ENCODE measurements at places on chromosomes 2 and 18. TPM values are rescaled to one million over a fixed set of nuclear protein-coding genes. Genes with fewer than 3 reads are reported as not detected.

Gene GBX2
- total RNA-seq: not detected

DNA sequence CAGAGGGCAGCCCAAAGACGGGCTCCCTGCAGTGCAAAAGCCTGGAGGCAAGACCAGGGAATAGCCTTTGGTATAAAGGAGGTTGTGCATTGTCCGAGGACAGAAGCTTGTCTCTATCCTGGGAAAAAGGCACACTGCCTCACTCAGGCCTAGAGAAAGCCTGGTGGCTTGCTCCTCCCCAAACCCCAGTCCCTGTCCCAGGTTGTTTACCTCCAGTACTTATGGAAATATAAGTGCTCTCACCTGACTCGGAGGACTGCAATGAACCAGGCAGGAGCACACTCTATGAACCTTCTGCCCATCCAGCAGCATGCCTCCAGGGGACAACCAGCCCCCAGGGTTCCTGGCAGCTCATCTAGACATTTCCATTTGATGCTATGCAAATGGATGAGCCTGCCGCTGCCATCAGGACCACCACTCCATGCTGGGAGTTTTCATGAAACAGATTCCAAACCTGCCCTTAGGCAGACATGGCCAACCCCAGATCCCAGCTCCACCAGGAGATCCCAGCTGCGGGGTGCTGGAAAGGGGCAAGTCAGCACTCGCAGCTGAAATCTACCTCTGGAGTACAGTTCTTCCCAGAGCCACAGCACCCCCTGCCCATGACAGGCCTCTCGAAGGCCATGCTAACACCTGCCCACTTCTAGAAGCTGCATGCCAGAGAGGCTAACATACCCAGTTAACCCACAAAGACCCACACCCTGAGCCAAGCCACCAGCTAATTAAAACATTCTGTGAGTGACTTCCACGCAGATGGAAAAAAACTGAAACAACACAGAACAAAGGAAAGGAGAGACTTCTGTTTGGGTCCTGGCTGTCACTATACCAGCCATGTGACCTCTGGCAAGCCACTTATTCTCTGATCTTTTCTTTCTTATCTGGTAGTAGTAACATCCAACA lies 101.7 kb downstream of the TTC32 start:
- no peaks in the 10 kb centered on the region for H3K36me3 ChIP-seq
- DNase-seq: no peak
- no peak overlapping the region for H3K4me3 ChIP-seq
- no peak overlapping the region for H3K27ac ChIP-seq
- H3K4me1 ChIP-seq: no peaks in the 10 kb centered on the region

GRCh38 chr2:237627441-237628246 lies at the start of gene LRRFIP1:
TSS of gene LRRFIP1 (plus strand) at chr2:237627587. CDS start at chr2:237627645, 58 bp downstream.
- peaks cover 10% of the 10 kb centered on the region for H3K4me1 ChIP-seq
- peak within 1 kb of the TSS; percentile 84 for H3K4me3 ChIP-seq
- peaks cover 34% of the 10 kb centered on the region for H3K27me3 ChIP-seq
- H3K27ac ChIP-seq: peak within 1 kb of the TSS; percentile 9
- DNase-seq: no peak

Gene ABCB11
- not detected for total RNA-seq

Gene TCF4
- total RNA-seq: 4.8 TPM

Gene OR6B3
- total RNA-seq: not detected

- DNase-seq: no peak
- peaks cover 2% of the 10 kb centered on the region for H3K4me1 ChIP-seq
- H3K27ac ChIP-seq: no peak overlapping the region
Measured at GRCh38 chr2:226308323-226308680, 491.3 kb downstream of the IRS1 start.

GRCh38 chr2:85935746-85936208 lies 47.0 kb upstream of the ST3GAL5 start:
- H3K4me1 ChIP-seq: peaks cover 5% of the 10 kb centered on the region
- H3K27ac ChIP-seq: no peak overlapping the region
- peaks cover 3% of the 10 kb centered on the region for H3K36me3 ChIP-seq
- H3K27me3 ChIP-seq: no peaks in the 10 kb centered on the region
- no peak overlapping the region for H3K4me3 ChIP-seq

- H3K4me3 ChIP-seq: no peak overlapping the region
- peaks cover 4% of the 10 kb centered on the region for H3K4me1 ChIP-seq
- DNase-seq: no peak
- H3K36me3 ChIP-seq: peaks cover 2% of the 10 kb centered on the region
- peak overlapping the region; percentile 56 for H3K27ac ChIP-seq
Measured at GRCh38 chr2:238143239-238143951, 4.9 kb downstream of the KLHL30 start.

DNA sequence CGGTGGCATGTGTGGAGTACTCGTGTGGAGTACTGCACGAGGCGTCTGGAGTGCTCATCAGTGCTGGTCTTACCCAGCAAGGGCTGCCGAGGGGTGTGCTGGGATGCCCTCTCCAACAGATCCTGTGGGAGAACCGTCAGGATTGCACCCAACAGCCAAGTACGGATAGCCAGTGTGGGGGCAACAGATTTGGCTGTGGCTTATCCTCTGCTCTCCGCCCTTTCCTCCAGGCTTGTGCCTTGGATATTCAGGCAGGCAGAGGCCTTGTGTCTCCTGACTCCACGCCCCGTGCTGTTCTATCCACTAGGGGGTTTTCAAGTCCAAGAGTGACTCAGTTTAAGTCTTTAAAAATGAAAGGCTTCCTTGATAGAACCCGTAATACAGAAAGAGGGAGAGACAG lies 321.0 kb upstream of the HS6ST1 start:
- DNase-seq: no peak
- peaks cover 19% of the 10 kb centered on the region for H3K27me3 ChIP-seq
- no peak overlapping the region for H3K4me3 ChIP-seq
- H3K27ac ChIP-seq: no peak overlapping the region
- H3K36me3 ChIP-seq: no peaks in the 10 kb centered on the region

Gene CPO
- total RNA-seq: 0.22 TPM

DNA sequence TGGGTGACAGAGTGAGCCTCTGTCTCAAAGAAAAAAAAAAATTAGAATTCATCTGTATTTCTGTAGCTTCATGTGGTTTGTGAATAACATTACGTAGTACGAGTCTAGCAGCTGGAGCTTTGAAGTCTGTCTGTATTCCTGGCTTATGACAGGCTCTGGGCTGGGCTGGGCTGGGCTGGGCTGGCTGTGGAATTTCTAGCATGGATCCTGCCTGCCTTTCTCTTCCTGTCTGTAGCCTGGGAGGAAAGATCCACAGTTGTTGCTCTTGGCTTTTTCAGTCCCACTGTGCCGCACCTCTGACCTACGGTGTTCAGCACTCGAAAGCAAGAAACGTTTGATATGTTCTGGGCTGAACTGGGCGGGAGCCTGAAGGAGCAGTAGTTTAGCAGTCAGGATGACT lies 55.4 kb downstream of the BOLA3 start:
- H3K4me1 ChIP-seq: peaks cover 7% of the 10 kb centered on the region
- no peak overlapping the region for H3K4me3 ChIP-seq
- peaks cover 8% of the 10 kb centered on the region for H3K36me3 ChIP-seq
- no peak overlapping the region for H3K27ac ChIP-seq

GRCh38 chr2:225124311-225125017 lies 82.2 kb upstream of the DOCK10 start:
- H3K4me1 ChIP-seq: peaks cover 4% of the 10 kb centered on the region
- H3K4me3 ChIP-seq: no peak overlapping the region
- peaks cover 5% of the 10 kb centered on the region for H3K36me3 ChIP-seq
- no peaks in the 10 kb centered on the region for H3K27me3 ChIP-seq
- no peak for DNase-seq

GRCh38 chr18:32760391-32760790 lies 12.4 kb downstream of the KLHL14 start:
- peaks cover 5% of the 10 kb centered on the region for H3K27me3 ChIP-seq
- H3K36me3 ChIP-seq: no peaks in the 10 kb centered on the region
- no peak overlapping the region for H3K27ac ChIP-seq
- H3K4me3 ChIP-seq: no peak overlapping the region

DNA sequence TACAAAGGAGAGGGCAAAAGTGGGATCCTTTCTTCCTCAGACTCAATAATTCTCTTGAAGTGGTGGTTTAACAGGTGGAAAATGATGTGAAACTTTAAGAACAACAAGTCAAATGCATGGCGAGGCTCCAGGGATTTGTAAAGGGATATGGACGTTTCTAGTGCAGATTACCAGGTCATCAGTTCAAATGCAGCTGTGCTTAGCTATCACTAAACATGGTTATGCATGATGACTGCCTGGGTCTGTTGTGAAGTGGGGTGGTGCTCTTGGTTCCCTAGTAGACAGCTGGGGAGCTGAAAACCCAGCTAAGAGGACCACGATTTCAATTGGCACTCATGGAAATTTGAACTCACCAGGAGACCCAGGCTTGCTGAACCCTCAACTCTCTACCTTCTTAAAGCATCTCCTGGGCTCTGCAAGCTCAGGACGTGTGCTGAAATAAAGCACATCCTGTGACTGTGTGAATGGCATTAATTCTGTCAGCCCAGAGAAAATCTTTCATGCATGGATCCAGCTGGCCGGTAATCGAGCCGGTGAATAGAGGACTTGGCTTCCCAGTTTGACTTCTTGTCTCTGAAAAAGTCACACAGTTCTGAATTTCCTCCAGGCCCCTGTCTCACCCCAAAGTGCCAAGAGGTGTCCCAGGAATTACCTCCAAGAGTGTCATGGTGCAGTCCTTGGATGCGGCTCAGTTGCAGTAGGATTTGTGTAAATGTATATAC lies 146.1 kb downstream of the MTX2 start:
- no peaks in the 10 kb centered on the region for H3K36me3 ChIP-seq
- no peak for DNase-seq
- H3K27me3 ChIP-seq: peaks cover 61% of the 10 kb centered on the region
- H3K4me3 ChIP-seq: no peak overlapping the region
- peaks cover 2% of the 10 kb centered on the region for H3K4me1 ChIP-seq
- no peak overlapping the region for H3K27ac ChIP-seq

Gene NR4A2
- 250 TPM for total RNA-seq

DNA sequence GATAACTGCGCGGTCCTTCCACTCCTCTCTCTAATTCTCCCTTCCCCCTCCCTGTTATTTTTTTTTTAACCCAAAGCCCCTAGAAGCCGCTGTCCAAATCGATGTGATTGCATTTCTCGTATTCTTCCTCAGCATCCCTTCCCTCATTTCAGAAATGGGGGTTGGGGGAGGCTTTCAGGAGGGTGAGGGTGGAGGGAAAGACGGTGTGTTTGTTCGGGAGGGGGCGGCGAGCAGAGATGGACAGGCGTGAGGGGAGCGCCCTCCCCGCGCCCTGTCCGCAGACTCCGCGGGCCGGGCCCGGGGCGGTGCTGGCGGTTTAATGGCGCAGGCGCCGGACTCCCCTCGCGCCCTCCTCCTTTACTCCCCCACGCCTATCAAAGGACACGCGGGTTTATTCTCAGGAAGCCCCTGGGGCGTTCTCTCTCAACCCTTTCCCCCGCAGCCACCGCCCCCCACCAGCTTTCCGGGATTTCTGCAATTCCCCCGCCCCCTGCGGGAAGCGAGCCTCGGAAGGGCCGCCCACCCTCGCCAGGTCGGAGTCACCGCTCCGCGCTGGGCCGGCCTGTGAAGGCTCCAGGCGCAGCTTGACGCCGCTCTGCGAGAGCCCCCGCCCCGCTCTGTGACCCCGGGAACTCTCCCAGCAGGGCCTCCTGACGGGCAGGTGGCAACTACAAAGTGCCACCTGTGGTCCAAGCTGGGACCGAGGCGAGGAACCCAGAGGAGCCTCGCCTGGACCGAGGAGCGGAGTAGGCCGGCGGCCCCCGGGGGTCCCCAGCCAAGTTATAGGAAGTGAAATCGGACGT lies 981 bp downstream of the ST8SIA3 start:
- no peak overlapping the region for H3K27ac ChIP-seq
- no peaks in the 10 kb centered on the region for H3K4me1 ChIP-seq
- no peak overlapping the region for H3K4me3 ChIP-seq
- H3K36me3 ChIP-seq: peaks cover 3% of the 10 kb centered on the region
- DNase-seq: no peak

GRCh38 chr2:55761526-55761925 lies 67.9 kb upstream of the PNPT1 start:
- peaks cover 65% of the 10 kb centered on the region for H3K27me3 ChIP-seq
- H3K36me3 ChIP-seq: no peaks in the 10 kb centered on the region
- DNase-seq: no peak
- no peaks in the 10 kb centered on the region for H3K4me1 ChIP-seq

Gene CD8A
- total RNA-seq: 0.70 TPM

Gene DLGAP1
- 3.9 TPM for total RNA-seq

Gene RNF125
- total RNA-seq: 50.6 TPM

Gene ZNF892
- total RNA-seq: 2.0 TPM

DNA sequence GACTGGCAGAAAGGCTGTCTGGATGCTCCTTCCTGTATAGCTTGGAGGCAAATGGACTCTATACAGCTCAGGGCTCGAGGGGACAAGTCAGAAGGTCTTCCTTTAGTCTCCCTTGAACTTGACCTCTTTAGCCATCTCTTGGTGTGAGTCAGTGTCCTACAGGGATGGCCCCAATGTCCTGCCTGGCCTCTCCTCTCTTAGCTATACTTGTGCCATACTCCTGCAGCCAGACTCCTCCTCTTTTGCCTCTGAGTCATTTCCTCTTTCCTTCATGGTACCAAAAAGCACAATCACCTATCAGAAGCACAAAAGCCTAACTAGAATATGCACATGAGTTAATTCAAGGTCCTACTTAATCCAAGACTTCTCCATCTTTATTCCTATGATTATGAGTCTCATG lies 112.7 kb downstream of the XRCC5 start:
- H3K27ac ChIP-seq: no peak overlapping the region
- no peaks in the 10 kb centered on the region for H3K27me3 ChIP-seq
- peaks cover 4% of the 10 kb centered on the region for H3K36me3 ChIP-seq
- no peak for DNase-seq
- no peak overlapping the region for H3K4me3 ChIP-seq
- peaks cover 26% of the 10 kb centered on the region for H3K4me1 ChIP-seq

GRCh38 chr2:236169151-236169721 lies 1.1 kb upstream of the GBX2 start:
- H3K36me3 ChIP-seq: no peaks in the 10 kb centered on the region
- H3K4me1 ChIP-seq: peaks cover 18% of the 10 kb centered on the region
- H3K27ac ChIP-seq: peak overlapping the region; percentile 51
- no peak for DNase-seq
- no peak overlapping the region for H3K4me3 ChIP-seq

Gene SLC4A5
- 10.5 TPM for total RNA-seq
